SK-N-MC (cell line): ENCODE measurements at places on chromosomes 2 and 18.

DNA sequence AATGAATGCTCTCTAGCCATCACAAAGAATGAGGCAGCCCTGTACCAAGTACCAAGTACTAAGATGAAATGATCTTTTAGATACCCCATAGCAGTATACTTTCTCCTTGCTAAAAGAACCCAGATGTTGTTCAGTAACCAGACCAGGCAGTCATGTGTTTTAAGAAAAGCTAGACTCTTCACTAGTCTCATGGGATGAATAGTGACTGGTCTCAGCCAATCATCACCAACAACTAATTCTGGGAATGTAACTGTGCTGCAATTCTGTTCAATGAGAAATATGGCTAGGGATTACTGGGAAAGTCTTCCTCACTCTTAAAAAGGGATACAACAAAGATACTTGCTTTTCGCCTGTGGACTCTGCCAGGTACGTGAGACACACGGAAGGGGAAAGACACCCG is 29.5 kb downstream of the MBOAT2 start:
- DNase-seq = no peak

DNA sequence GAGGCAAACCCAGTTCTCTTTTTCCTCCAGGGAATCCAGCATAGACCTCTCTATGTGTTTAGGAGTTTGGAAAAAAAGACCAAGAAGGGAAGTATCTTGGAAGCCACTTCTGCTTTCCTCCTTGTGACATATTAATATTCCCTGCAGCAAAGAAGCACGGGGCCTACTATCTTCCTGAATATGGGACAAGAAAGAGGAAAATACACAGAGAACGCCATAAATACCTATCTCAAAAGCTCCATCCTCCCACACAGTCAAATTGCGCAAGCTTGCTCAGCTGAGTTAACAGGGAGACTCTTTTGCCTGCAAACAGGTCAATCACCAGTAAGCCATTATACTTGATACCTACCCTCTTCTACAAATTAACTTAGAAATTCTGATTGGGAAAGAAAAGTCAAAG is 16.7 kb upstream of the RAPH1 start:
- peak; percentile 58 for DNase-seq

DNA sequence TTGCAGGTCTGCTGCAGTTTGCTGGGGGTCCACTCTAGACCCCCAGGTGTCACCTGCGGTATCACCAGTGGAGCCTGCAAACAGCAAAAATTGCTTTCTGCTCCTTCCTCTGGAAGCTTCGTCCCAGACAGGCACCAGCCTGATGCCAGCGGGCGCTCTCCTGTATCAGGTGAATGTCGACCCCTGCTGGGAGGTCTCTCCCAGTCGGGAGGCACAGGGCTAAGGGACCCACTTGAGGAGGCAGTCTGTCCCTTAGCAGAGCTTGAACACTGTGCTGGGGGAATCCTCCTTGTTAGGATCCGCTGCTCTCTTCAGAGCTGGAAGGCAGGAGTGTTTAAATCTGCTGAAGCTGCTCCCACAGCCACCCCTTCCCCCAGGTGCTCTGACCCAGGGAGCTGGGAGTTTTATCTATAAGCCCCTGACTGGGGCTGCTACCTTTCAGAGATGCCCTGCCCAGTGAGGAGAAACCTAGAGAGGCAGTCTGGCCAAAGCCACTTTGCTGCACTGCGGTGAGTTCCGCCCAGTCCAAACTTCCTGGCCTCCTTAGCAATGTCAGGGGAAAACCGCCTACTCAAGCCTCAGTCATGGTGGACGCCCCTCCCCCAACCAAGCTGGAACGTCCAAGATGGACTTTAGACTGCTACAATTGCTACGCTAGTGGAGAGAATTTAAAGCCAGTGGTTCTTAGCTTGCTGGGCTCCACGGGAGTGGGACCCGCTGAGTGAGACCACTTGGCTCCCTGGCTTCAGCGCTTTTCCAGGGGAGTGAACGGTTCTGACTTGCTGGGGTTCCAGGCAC is 652.5 kb downstream of the KCNJ3 start:
- no peak for DNase-seq

- no peak for DNase-seq
Measured at GRCh38 chr2:186442885-186443284, 43.2 kb upstream of the ZC3H15 start.

DNA sequence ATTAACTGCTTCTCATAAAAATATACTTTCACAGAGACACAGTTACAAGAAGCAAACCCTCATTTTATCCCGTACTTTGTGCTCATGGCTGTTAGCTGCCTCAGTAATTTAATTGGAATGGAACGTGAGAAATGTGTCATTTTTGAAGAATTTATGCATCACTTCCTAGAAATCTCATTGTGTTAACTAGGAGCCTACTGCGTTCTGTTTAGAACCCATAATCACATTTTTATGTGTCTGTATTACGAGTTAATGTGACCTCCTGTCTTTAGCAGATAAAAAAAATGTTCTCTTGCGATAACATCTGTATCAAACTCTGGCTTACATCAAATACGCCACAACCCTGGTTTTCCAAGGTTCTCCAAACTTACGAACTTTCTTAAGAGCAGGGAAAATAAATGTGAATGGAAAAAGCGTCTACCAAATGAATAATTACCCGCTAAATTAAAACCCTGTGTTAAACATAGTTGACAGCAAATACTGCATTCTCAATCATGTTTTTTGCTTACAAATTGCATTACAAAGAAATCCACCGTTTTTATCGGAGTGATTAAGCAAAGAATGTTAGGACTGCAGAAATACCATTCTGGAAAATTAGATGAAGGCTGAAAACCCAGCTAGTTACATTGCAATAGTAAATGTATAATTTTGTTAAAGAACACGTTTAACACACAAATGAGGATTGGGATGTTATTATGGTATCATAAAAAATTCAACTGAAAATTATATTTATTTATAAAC is 12.1 kb upstream of the GBX2 start:
- no peak for DNase-seq
